HEK293T (cell line): ENCODE measurements at places on chromosomes 12 and 14.

DNA sequence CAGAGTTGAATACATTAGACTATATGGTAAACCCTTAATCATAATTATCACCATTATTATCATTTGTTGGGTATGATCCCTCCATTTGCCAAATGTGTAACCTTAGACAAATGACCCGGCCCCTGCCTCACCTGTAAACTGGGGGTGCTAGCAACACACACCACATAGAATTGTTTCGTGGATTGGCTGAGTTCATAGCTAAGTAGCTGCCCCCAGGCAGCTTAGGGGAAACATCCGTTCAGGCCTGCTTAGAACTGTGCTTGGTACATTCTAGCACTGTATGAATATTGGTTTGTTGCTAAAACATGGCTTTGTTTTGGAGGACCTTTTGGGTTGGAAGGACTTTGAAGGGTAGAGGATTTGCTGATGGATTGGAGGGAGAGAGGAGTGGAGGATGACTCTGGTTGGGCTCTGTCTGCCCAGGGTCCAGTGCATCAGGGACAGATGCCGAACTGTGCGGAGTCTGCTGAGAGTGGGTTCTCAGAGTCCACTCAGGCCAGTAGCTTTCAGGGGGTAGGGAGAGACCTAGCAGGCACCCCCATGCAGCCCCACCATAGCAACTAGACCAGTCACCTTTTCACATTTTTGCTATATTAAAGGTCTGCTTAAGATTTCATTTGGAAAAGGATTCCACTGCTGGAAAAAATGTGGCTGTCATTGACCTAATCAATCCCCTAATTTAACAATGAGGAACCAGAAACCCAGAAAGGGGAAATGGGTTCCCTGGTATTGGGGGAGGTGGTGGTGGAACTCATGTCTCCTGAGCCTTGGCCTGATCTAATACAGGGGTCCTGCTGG, 2.2 kb downstream of the RIN3 start:
- no peak for DNase-seq

DNA sequence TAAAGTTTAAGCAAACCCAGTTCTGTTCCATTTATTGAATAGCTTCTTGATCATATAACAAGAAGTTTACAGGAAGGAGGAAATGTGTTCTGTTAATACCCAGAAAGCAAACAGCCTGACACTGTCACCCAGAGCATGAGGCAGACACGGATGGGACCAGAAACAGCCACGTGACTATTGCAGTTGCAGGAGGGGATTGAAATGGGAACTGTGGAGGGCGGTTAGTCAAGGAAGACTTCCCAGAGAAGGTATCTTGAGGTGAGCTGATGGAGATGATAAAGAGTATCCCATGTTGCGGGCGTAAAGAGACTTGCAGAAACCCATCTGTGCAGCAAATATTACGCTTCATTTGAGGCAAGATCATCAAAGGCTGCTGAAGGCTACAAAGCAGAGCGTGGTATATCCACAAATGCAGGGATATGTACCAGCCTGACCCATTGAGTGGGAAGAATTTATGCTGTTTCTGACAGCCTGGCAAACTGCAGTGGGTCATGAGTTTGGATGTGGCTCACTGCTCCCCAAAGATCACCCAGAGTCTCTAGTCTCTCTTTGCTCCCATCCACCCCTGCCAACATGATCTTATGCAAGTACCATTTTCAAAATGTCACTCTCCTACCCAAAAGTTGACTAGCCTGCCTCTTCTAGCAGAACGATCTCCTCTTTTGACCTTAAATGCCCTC, 20.7 kb downstream of the KRT76 start:
- no peak for DNase-seq

- DNase-seq = peak; percentile 10
These were observed 980 bp downstream of the INTS13 start for GRCh38 chr12:26936559-26937442.

DNA sequence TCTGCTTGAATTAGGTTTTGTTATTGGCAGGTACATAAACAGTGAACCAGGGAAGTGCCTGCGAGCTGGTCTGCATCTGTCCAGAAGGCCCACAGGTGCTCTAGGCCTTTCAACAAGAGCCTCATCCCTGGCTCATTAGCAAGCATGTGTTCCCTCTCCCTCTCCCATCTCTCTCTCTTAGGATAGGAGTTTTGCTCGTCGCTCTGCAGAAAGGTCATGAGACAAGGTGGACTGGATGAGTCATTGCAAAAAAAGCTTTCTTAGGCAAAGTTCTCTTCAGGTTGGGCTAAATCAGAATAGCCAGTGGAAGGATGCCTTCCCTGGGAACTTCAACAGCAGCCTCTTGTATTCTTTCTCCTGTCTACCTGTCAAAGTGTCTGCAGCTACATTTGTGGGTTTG, 14.6 kb upstream of the PRMT8 start:
- no peak for DNase-seq

DNA sequence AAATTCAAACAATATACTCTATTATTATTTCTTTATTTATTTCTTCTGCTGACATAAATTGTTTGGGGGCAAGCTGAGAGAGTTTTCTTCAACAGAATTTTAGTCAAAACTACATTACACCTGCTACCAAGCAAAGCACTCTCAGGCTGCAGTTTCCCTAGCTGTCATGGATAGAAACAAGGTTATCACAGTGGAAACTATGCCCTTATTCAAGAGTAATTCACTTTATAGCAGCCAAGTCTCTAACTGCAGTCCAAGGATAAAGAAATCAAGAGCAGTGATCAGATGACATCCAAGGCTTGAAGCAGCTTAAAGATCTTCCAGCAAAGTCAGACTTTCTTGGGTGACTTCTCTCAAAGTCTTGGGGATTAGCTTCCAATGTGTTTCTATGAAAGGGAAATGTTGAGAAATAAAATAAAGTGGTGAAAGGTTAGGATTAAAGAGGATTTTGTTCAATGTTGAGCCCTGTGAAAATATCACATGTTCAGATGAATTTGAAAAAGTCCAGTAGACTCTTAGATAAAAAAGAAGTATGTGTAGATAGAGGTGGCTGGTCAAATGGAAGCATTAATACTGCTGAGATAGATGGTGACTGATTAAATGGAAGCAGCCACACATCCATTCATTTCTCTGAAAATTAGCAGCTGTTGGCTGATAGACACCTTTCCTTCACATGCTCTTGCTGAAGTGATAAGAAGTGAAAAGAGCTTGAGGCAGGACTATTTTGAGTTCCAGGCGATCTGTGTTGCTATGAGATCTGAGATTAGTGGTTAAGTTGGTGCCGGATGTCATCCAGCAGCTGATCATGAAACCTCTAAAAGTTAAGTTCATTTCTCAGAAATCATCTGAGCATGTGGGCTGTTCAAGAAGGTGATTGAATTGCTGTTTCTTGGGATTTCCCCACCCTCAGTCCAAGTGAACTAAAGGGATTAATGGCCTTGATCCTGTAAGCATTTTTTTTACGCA, 257.8 kb upstream of the BTG1 start:
- no peak for DNase-seq

GRCh38 chr14:35242599-35243311, 49.4 kb upstream of the PSMA6 start:
- DNase-seq = no peak

DNA sequence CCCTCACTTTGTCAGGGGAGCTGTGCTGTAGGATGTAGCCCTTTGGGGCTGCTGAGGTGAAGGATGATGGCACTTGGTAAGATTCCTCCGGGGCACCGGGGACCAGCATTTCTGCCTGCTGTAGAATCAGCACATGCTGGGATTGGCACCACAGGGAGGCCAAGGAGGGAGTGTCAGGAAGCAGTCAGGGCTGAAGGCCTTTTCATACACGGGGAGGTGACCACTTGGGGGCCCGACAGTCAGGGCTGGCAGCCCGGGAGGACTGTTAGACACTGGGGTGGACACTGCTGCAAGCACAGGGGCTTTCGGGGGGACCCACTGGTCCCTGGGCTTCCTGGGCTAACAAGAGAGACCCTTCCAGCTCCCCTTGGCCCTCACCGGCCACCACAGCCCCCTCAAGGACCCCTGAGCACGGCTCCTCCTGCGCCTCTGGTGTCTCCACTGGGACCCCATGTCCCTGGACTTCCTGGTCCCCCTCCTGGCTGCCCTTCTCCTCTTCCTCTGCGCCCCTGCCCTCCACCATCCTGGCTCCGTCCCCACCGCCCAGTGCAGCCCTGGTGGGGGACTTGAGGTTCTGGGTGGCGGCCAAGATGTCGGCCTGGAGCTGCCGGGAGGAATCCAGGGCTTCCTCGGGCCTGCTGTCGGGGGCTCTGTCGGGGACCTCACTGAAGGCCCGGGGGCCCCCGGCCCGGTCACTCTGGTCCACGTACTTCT, 6.5 kb downstream of the TMEM119 start:
- DNase-seq = no peak

DNA sequence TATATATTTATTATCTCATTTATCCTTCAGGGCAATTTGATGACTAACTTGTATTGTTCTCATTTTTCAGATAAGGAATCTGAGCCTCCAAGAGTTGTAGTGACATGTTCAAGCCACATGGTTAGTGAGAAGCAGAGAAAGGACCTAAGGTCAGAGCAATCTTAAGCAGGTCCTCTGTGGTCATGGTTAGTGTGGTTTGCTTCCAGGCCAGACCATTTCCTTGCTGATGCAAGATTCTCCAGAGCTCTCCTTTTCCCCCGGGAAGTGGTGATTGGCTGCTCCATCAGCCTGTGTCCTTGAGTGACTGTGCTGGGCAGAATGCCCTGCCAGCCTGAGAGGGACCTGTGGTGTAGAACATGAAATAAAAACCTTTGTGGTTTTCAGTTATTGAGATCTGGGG, 141.3 kb downstream of the KTN1 start:
- DNase-seq = no peak

DNA sequence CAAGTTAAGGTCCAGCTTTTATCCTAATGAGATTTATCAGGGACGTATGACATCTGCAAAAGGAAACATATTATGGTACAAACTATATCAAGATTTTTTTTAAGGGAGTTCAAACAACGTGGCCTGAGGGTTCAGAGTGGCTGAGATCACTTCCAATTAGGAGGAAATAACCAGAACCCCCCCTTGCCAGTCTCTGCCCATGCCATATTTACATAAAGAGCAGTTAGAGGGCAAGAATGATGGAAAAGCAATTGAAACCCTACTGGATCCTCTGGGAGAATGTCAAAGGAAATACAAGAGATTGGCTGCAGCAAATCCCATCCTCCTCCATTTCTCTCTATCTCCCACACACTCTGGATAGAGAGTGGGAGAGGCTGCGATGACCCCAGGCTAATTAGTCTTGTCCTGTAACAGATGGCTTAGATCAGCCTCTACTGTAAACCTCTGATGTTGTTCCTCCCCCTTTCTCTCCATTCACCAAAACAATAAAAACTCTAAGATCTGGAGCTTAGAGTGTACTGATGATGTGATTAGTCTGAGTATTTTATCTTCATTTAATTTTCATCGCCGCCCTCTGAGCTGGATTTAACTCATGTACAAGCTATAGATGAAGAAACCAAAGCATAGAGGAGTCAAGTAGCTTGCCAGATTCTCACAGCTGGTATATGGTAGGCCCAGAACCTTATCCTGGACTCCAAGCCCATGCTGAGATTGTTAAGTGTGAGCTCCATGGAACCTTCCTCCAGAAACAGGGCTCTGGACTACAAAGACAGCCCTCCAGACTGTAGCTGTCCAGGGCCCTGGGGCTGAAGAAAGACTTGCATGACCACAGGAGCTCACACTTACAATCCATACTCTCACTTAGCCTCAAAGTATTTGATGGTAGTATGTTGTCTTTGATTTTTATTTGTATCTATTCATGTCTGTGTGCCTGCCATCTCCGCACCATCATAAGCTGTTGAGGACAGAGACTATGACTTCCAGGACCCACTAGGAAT, 54.1 kb upstream of the GNG2 start:
- DNase-seq = no peak

DNA sequence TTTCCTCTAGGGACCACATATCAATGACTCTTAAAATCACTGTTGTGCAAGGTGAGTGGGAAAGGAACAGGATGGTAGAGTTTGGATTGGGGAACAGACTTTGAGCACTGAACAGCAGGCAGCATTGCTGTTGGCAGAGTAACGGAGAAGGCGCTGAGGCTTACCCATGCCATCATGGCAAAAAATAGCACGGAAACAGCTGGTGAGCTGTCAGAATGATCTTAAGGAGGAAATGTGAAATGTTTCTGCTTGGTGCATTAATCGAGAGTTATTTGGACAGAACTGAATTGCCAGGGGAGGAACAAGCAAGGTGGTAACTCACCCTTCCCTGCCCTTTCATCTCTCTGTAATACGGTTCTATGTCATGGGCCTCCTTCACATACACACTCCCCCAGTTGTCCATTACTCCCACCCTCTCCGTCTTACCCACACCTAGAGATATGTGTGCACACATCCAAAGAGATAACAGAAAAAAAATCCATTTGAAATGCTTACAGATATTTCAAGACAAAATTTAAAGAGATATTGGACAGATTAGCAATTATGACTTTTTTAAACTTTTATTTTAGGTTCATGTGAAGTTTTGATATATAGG, 572.5 kb downstream of the DIO2 start:
- DNase-seq = no peak

DNA sequence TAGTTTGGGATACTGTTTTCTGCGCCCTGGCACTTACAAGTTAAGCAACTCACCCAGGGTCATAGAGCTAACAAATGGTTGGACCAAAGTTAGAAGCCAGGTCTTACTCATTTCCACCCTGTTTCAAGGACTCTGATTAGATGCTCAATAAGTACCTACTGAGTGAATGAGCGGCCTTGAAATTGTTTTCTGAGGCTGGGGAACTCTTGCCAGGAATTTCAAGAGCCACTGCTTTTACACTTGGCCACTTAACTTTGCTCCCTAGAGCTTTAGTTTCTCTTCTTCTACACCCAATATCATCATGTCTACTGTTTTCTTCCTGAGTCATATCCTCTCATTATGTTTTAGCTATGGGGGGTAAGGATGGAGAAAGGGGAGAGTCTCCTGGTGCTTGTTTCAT, 431.6 kb downstream of the ZFP36L1 start:
- no peak for DNase-seq

DNA sequence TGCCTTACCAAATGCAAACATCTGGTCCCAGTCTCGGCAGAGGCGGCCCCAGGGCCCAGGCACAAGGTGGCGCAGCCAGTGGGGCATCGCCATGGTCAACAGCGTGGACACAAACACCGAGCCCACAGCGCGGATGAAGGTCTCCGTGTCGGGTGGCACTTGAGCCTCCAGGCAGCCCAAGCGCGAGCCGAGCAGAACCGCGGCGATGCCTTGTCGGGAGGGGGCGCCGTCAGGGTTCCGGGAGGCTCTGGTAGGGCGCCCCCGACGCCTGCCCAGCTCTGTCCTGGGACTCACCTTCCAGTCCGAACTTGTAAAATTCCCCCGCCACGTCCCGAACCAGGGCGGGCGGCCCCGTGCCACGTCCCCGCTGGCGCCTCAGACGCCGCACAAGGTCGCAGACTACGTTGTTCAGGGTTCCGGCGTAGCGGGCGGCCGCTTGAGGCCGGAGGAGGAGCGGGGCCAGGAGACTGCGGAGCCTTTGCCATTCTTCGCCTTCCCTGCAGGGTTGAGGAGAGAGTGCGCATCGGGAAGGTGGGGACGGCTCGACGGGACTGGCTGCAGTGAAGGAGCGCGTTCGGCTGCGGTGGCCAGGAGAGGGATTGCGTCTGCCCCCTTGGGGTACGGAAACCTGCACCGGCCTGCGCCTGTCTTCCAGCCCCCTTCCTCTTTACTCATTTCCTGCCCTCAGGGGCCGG, 1.7 kb downstream of the CYP27B1 start:
- DNase-seq = no peak
